ENCODE measurements at places on chromosomes 13 and 19.

GRCh38 chr13:82938644-82939043, 943.6 kb downstream of the SLITRK1 start:
- DNase-seq = no peak

- DNase-seq = no peak
These were observed 1646.2 kb upstream of the SPRY2 start for GRCh38 chr13:81987159-81987558.

- DNase-seq = no peak
These were observed 211.7 kb upstream of the IRS2 start for GRCh38 chr13:109998037-109998436.

GRCh38 chr13:97976610-97977521, 23.4 kb downstream of the IPO5 start:
- no peak for DNase-seq

GRCh38 chr13:113531041-113531873, 40.7 kb upstream of the DCUN1D2 start:
- DNase-seq = no peak

DNA sequence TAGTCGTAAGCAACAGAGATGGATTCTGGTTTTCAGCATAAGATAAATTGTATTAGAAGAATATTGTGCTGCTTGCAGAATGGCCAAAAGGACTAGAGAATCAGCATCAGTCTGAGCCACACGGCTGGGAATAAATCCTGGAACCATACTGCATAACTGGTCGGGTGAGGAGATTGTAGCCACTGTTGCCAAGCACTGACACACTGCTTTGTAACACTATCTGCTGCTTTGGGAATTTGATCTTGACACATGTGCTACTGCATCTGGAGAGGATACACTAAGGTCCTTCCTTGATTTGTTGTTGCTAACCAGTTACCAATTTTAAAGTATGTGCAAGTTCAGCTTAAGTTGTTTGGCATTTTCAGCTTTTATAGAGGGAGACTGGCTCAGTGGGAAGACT, 1.9 kb downstream of the HNRNPA1L2 start:
- DNase-seq = no peak

DNA sequence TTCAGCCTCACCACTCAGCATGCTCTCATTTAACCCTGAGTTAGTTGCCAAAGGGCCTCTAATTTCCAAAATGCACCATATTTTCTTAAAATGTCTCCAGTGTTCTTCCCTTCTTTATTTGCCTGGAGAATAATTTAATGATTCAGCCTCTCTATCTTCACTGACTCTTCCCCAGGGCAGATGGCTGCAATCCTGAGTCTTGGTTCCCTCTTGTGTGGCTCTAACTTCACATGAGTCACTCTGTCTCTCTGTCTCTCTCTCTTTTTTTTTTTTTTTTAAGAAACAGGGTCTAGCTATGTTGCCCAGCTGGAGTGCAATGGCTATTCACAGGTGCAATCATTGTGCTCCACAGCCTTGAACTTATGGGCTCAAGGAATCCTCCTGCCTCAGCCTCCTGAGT, 251.4 kb downstream of the VWA8 start:
- no peak for DNase-seq

- no peak for DNase-seq
These were observed 188.8 kb upstream of the SPRY2 start for GRCh38 chr13:80529734-80530133.
